ENCODE measurements at places on chromosomes 4 and X. TPM values are rescaled to one million over a fixed set of nuclear protein-coding genes. Genes with fewer than 3 reads are reported as not detected.

The TMSB15B gene
- 6.8 TPM for total RNA-seq

DNA sequence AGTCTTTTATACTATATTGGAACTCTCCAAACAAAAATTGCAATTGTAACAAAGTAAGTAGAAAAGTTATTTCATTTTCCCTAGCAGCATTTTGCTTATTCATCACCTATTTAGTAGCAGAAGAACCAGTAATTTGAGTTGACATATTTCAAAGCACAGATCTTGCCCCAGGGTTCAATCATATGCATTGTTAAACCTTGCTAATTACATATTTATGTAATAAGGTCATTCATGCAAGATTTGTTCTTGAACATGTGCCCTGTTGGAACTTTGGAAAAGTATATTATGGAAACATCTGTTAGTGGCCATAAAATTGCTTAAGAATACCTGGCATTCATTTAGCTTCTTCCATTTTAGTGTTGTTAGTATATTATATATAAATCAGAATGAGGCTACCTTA is 191.7 kb downstream of the TLL1 start:
- no peaks in the 10 kb centered on the region for H3K36me3 ChIP-seq
- no peak overlapping the region for H3K4me3 ChIP-seq
- no peaks in the 10 kb centered on the region for H3K27me3 ChIP-seq
- no peaks in the 10 kb centered on the region for H3K4me1 ChIP-seq
- no peak for DNase-seq
- no peak overlapping the region for H3K27ac ChIP-seq

- H3K27me3 ChIP-seq: no peaks in the 10 kb centered on the region
- peaks cover 11% of the 10 kb centered on the region for H3K4me1 ChIP-seq
- no peak overlapping the region for H3K4me3 ChIP-seq
- H3K27ac ChIP-seq: no peak overlapping the region
Observed at GRCh38 chrX:65744965-65745364, 77.5 kb downstream of the MSN start.

The PNMA5 gene
- total RNA-seq: 0.49 TPM

GRCh38 chr4:76296286-76296820 is 10.2 kb upstream of the STBD1 start:
- H3K4me1 ChIP-seq: no peaks in the 10 kb centered on the region
- H3K36me3 ChIP-seq: no peaks in the 10 kb centered on the region
- no peak overlapping the region for H3K4me3 ChIP-seq
- no peak overlapping the region for H3K27ac ChIP-seq
- H3K27me3 ChIP-seq: 0 out of 2 replicates have a peak, but pooled peaks cover 2% of the 10 kb centered on the region

The DTHD1 gene
- not detected for total RNA-seq

DNA sequence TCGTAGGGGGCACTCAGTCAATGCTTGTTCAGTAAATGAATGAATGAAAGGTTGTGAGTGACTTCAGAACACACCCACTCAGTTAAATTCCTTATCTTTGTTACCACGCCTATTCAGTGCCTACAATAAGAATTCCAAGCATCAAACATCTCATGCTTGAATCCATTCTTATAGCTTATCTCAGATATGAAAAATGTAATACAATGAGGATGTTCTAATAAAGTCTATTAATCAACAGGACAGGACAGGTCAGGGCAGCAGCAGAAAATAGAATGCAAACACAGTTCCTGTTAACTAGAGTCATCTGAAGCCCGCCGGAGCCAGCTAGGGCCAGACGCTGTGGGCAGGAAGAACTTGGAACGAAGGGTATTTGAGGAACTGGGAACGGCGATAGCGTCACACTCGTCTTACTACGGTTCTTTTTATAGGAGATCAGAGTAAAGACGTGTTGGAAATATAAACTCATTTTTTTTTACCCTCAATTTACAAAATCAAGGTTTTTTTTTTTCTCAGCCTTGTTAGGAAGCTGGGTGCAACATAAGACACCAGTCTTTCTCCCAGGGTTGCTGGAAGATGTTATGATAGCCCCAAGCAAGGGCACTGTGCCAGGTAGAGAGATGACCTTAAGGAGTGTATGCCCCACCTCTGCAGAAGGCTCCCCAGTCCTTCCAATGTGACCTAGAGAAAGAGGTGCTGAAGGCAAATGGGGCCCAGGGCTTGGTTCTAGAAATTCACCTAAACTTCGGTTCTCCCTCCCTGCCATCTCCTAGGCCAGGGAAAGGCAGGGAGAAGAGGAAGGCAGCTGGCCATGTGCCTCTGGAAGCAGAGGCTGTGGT is 48.3 kb downstream of the SEL1L3 start:
- peaks cover under 1% of the 10 kb centered on the region for H3K36me3 ChIP-seq
- DNase-seq: no peak
- H3K4me1 ChIP-seq: peaks cover 16% of the 10 kb centered on the region
- H3K27ac ChIP-seq: no peak overlapping the region
- H3K4me3 ChIP-seq: no peak overlapping the region
- peaks cover 7% of the 10 kb centered on the region for H3K27me3 ChIP-seq

- H3K27me3 ChIP-seq: peaks cover 39% of the 10 kb centered on the region
- peak; percentile 64 for DNase-seq
- peak overlapping the region; percentile 75 for H3K4me3 ChIP-seq
- H3K27ac ChIP-seq: no peak overlapping the region
Observed at GRCh38 chr4:186144946-186145569, 40.6 kb downstream of the FAM149A start.

DNA sequence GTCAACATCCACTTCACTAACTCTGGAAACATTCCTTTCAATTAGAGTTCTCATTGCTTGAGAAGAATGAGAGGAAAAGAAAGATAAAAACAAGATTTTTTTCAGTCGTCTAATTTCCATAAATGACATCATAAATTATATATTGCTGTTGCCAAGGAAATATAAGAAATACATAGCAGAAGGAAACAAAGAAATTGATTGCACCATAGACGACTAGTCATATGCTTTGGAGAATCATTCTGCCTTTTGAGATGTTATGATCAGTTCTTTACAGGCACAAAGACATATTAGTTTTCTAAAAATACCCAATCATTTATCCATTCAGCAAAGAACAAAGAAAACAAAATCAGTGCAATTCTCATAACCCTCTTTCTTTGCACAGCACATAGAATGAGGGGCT is 672 bp upstream of the C1QTNF7 start:
- no peaks in the 10 kb centered on the region for H3K27me3 ChIP-seq
- no peak overlapping the region for H3K27ac ChIP-seq
- H3K36me3 ChIP-seq: no peaks in the 10 kb centered on the region
- H3K4me1 ChIP-seq: no peaks in the 10 kb centered on the region
- no peak for DNase-seq

DNA sequence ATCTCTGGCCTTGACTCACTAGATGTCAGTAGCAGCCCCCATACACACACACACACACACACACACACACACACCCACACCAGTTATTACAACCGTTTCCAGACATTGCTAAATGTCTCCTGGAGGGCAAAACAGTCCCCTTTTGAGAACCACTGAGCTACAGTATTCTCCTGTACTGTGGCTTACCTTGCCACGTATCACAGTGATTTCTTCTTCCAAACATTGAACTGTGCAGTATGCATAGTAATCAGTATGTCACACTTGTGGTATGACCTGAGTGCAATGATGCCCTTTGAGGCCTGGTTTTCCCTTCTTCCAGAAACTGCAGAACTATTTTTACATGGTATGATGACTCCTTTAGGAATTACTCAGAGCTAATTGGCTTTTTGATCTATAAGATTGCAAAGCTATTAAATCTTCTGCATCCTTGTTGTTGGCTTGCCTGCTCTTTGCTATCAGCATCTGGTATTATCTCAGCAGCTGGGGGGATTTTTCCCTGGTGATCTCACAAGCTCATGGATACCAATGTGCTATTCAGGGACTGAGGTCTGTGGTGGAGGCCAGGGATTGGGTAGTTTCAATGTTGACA is 3.6 kb upstream of the THOC2 start:
- no peak overlapping the region for H3K27ac ChIP-seq
- DNase-seq: no peak
- 0 out of 2 replicates have a peak, but pooled peaks cover under 1% of the 10 kb centered on the region for H3K4me1 ChIP-seq
- H3K36me3 ChIP-seq: no peaks in the 10 kb centered on the region

DNA sequence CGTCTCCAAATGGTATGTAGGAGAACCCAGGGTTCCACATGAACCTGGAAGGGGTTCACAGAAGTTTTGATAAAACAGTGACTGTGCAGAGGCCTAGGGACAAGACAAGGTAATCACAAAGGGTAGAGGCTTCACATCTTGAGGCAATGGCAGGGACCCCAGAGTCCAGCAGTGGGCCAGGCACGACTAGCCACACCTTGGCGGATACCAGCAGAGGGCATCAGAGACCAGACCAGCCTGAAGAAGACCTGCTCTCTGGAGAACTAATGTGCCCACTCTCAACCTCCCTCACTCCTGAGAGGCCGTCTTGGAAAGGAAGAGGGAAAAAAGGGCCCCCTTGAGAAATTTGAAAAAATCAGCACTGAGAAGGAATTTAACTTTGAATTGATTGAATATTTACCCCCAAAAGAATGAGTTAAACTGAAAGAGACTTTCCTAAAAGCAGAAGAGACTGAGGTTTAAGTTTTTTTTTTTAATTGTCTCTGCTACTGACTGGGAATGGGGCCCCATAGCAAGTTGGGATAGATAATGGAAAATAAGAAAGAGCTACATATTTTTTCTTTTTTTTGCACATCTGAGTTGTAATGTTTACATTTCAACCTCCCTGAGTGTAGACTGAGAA is 243.8 kb upstream of the JADE1 start:
- no peak overlapping the region for H3K4me3 ChIP-seq
- H3K27me3 ChIP-seq: no peaks in the 10 kb centered on the region
- H3K36me3 ChIP-seq: no peaks in the 10 kb centered on the region
- peaks cover 21% of the 10 kb centered on the region for H3K4me1 ChIP-seq
- DNase-seq: peak; percentile 85

The RAB40AL gene
- total RNA-seq: 1.6 TPM

GRCh38 chr4:148515248-148515647 is 73.0 kb upstream of the NR3C2 start:
- H3K36me3 ChIP-seq: no peaks in the 10 kb centered on the region
- no peak overlapping the region for H3K27ac ChIP-seq
- H3K27me3 ChIP-seq: no peaks in the 10 kb centered on the region
- no peak for DNase-seq
- no peaks in the 10 kb centered on the region for H3K4me1 ChIP-seq

The P2RY8 gene
- total RNA-seq: not detected

GRCh38 chrX:54237014-54237413 is 54.0 kb upstream of the FAM120C start:
- H3K4me1 ChIP-seq: no peaks in the 10 kb centered on the region
- H3K27me3 ChIP-seq: no peaks in the 10 kb centered on the region
- no peak overlapping the region for H3K4me3 ChIP-seq
- 0 out of 2 replicates have a peak, but pooled peaks cover 6% of the 10 kb centered on the region for H3K36me3 ChIP-seq

The BANK1 gene
- total RNA-seq: 0.87 TPM

DNA sequence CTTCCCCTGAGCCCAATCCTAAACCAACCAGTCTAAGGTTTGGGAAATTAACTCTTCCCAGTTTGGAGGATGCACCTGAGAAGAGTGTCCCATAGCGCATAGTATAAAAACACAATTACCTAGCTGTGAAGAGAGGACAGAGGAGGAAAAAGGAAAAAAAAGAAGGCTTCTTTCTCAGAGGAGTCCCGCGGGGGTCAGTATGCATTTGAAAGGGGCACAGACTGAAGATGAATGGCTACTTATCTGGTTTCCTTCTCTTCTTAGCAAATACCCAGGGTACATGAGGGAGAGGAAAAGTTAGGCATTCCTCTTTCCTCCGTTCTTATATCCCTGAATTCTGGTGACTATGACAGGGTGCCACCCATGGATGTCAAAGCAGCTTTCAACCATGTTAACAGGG is 96.9 kb downstream of the TMEM47 start:
- H3K27ac ChIP-seq: peak overlapping the region; percentile 92
- no peaks in the 10 kb centered on the region for H3K36me3 ChIP-seq
- peak; percentile 75 for DNase-seq
- peaks cover 12% of the 10 kb centered on the region for H3K27me3 ChIP-seq

- no peaks in the 10 kb centered on the region for H3K36me3 ChIP-seq
- DNase-seq: no peak
- no peaks in the 10 kb centered on the region for H3K4me1 ChIP-seq
- no peak overlapping the region for H3K27ac ChIP-seq
Observed at GRCh38 chrX:123809854-123810375, 49.9 kb upstream of the XIAP start.

DNA sequence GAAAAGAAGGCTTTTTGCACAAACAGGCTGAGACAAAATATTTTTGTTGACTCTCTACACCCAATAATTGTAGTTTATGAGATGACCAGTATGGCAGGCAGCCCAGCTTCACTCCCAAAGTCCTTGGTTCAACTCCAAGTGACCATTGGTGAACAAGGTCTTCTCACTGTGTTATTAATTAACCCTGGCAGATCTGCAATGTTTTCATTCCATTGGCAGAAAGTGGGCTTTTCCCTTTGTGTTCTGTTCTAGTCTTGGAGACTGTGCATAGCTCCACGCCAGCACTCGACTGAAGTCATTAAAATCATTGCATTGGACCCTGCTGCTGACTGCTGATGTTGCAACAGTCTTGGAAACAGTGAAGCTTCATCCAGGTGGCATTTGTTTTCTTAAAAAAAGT is 277.3 kb upstream of the HAND2 start:
- H3K27me3 ChIP-seq: no peaks in the 10 kb centered on the region
- H3K27ac ChIP-seq: no peak overlapping the region
- no peaks in the 10 kb centered on the region for H3K4me1 ChIP-seq
- H3K4me3 ChIP-seq: no peak overlapping the region

DNA sequence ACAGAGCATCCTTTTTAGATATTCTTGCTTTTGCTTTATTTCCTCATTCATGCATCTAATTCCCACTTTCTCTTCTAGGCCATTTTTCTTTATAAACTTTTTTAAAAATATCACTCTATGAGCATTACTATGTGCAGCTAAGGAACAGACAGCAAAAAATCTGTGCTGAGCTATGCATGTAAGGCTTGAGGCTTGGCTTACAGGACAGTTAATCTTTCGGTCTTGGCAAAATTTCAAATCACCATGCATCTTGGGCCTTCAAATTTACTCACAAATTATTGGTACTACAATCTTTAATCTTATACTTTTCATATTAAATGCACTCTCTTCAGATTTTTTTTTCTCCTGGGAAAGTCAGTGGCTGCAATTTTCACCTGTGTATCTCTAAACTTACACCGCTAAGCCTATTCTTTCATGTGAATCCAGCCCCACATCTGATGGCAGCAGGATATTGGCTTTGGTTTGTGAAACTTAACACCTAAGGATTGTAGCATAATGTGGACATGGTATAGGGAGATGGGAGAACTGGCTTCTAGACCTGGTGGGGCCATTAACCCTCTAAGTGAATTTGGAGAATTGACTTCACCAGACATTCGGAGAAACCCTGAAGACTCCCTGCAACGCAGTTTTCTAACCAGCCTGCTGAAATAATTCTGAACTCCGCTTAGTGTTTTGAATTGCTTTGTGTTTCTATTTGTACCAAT is 278.3 kb downstream of the SPRY1 start:
- no peak overlapping the region for H3K27ac ChIP-seq
- no peak overlapping the region for H3K4me3 ChIP-seq
- no peak for DNase-seq
- H3K4me1 ChIP-seq: peaks cover 10% of the 10 kb centered on the region
